ENCODE measurements at places on chromosomes 7 and 10.

DNA sequence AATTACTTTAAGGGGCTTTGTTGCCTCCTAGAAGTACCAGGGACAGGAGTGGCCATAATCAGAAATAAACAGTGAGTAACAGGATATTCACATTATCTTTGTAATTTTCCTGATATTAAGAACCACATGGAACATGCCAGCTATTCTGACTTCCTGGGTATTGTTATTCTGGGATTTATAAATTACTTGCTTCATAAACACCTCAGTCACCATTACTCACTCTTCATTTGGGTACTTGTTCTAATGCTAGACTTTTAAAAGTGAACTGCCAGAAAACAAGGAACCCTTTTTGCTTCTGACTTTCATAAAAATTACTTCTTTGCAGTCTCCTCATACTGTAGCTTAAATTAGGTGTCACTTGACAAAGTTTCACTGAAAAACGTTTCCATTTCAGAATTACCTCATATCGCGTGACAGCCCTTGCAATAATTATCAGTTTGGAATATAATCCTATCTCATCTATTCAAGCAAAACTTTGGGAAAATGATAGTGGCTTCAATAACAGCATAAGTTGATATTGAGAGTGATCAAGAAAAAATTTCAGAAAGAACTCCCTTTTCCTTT lies 29.8 kb downstream of the CABCOCO1 start:
- DNase-seq, result no peak

- DNase-seq, result no peak
Observed at GRCh38 chr10:75229971-75230370, 5.8 kb downstream of the COMTD1 start.

DNA sequence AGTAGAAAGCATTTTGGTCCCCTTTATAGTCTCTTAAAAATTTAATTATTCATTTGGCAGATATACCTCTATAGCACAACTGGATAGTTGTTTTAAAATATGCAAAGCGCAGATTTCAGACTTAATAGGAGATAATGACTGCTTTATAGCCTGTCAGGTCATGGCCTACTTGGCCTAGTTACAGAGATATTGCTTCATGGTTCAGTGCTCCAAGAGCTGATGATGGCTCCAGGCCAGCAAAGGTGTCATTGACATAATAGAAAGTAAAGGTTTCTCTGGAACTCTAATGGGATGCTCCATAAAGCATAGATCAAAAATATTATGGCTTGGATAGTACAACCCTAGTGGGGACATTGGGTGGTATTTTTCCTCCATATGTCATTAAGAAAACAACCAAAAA lies 285.7 kb downstream of the NXPH1 start:
- DNase-seq, result no peak

- no peak for DNase-seq
Observed at GRCh38 chr7:45131891-45132290, 20.4 kb upstream of the TBRG4 start.

DNA sequence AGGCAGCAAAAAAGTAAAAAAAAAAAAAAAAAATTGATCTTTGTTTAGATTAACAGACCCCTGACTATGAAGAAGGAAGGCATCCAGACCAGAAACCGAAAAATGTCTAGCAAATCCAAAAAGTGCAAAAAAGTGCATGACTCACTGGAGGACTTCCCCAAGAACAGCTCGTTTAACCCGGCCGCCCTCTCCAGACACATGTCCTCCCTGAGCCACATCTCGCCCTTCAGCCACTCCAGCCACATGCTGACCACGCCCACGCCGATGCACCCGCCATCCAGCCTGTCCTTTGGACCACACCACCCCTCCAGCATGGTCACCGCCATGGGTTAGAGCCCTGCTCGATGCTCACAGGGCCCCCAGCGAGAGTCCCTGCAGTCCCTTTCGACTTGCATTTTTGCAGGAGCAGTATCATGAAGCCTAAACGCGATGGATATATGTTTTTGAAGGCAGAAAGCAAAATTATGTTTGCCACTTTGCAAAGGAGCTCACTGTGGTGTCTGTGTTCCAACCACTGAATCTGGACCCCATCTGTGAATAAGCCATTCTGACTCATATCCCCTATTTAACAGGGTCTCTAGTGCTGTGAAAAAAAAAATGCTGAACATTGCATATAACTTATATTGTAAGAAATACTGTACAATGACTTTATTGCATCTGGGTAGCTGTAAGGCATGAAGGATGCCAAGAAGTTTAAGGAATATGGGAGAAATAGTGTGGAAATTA lies 19.4 kb downstream of the GATA3 start:
- DNase-seq, result no peak

- DNase-seq, result no peak
Observed at GRCh38 chr7:105635197-105635596, 53.9 kb upstream of the EFCAB10 start.

GRCh38 chr10:79003183-79004100 lies 65.3 kb upstream of the ZMIZ1 start:
- DNase-seq, result no peak

DNA sequence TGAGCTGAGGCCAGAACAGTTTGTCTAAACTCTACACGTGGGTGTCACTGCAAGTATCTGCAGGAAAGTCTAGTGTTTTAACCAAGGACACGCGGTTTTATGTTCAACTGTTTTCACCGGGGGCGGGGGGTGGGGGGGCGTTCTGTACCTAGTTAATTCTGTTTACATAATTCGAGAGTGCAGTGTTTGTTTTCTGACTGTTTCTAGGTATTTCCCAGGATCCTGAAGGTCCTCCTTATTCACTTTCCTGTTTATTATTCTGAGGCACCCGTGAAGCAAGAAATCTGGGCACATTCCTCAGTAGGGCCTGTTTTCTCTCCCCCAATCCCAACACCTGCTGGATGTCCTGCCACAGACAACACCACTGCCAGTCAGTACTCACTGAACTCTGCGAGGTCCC lies 7.6 kb downstream of the LOXL4 start:
- no peak for DNase-seq

- DNase-seq, result no peak
Observed at GRCh38 chr7:92707435-92707834, 117.2 kb upstream of the FAM133B start.

Data from lung microvascular endothelial cell (primary cell).